Type B pancreatic cell (in vitro differentiated cells): ENCODE measurements at places on chromosomes 7 and 10. TPM values are rescaled to one million over a fixed set of nuclear protein-coding genes. Genes with fewer than 3 reads are reported as not detected.

PTPRE gene
- 2.5 and 3.6 TPM in 2 replicates for total RNA-seq

GRCh38 chr7:85201209-85201608 is 14.4 kb upstream of the SEMA3D start:
- no peaks in the 10 kb centered on the region for H3K36me3 ChIP-seq
- H3K4me3 ChIP-seq, result no peak overlapping the region
- no peaks in the 10 kb centered on the region for H3K4me1 ChIP-seq
- H3K27ac ChIP-seq, result no peak overlapping the region

DNA sequence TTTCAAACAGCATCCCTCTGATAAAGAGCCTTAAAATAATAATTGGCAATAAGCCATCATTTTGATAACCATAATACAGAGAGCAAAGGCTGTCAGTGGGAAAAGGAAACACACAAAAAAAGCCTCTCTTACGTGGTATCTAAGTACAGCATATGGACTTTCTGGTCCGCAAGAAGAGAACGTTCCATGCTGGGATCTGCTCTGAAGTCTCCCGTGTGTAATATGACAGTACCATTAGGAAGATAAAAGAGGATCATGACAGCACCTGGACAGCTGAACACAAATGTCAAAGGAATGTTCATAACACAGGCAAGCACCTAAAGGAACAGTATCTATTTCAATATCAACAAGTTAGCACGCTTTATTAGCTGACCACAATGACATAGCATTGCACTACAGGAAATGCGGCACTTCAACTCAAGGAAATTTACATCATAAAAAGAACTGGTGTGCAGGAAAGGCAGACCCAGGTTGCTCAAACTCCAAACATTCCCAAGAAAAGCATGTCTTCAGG is 9.9 kb downstream of the DCLRE1A start:
- DNase-seq, result no peak
- H3K4me1 ChIP-seq, result peaks cover 7% of the 10 kb centered on the region
- peaks cover 14% of the 10 kb centered on the region for H3K36me3 ChIP-seq
- no peak overlapping the region for H3K4me3 ChIP-seq
- H3K27ac ChIP-seq, result no peak overlapping the region

- H3K27me3 ChIP-seq, result no peaks in the 10 kb centered on the region
- peaks cover 16% of the 10 kb centered on the region for H3K36me3 ChIP-seq
- no peaks in the 10 kb centered on the region for H3K4me1 ChIP-seq
- no peak overlapping the region for H3K4me3 ChIP-seq
These were observed 26.3 kb downstream of the IGF2BP3 start for GRCh38 chr7:23443974-23444373.

GRCh38 chr10:11699550-11700097 is 42.6 kb upstream of the ECHDC3 start:
- H3K4me3 ChIP-seq, result no peak overlapping the region
- no peak for DNase-seq
- H3K4me1 ChIP-seq, result peaks cover 37% of the 10 kb centered on the region
- H3K36me3 ChIP-seq, result no peaks in the 10 kb centered on the region
- peak overlapping the region; percentile 6 for H3K27ac ChIP-seq

GRCh38 chr7:151137076-151137675 is 30.3 kb downstream of the GBX1 start:
- no peaks in the 10 kb centered on the region for H3K27me3 ChIP-seq
- DNase-seq, result no peak
- H3K4me1 ChIP-seq, result peaks cover 18% of the 10 kb centered on the region
- H3K36me3 ChIP-seq, result peaks cover 10% of the 10 kb centered on the region

- DNase-seq, result no peak
- H3K4me3 ChIP-seq, result no peak overlapping the region
- peaks cover 8% of the 10 kb centered on the region for H3K4me1 ChIP-seq
- no peaks in the 10 kb centered on the region for H3K27me3 ChIP-seq
- peaks cover 21% of the 10 kb centered on the region for H3K36me3 ChIP-seq
- no peak overlapping the region for H3K27ac ChIP-seq
These were observed 13.0 kb downstream of the MCMBP start for GRCh38 chr10:119859420-119860258.

PROSER2 gene
- 6.7 and 12.6 TPM in 2 replicates for total RNA-seq

DCLRE1A gene
- total RNA-seq, result 7.3 and 9.2 TPM in 2 replicates

- no peak overlapping the region for H3K4me3 ChIP-seq
- DNase-seq, result no peak
- H3K27me3 ChIP-seq, result peaks cover 11% of the 10 kb centered on the region
- no peak overlapping the region for H3K27ac ChIP-seq
These were observed 827.7 kb downstream of the SORCS3 start for GRCh38 chr10:105468759-105469158.

- H3K4me1 ChIP-seq, result peaks cover 33% of the 10 kb centered on the region
- DNase-seq, result no peak
- H3K27me3 ChIP-seq, result peaks cover 11% of the 10 kb centered on the region
- peak overlapping the region; percentile 90 for H3K4me3 ChIP-seq
- H3K27ac ChIP-seq, result peak overlapping the region; percentile 77
These were observed 986 bp downstream of the NRP1 start for GRCh38 chr10:33333260-33334101.

- no peak overlapping the region for H3K27ac ChIP-seq
- no peak for DNase-seq
- peaks cover 13% of the 10 kb centered on the region for H3K4me1 ChIP-seq
These were observed 112.9 kb upstream of the JAZF1 start for GRCh38 chr7:28293527-28293835.

TMEM213 gene
- total RNA-seq, result not detected in 2 replicates

CRYGN gene
- 0.67 and 1.3 TPM in 2 replicates for total RNA-seq
